ENCODE measurements at places on chromosomes 1 and 21.

- no peak for DNase-seq
Measured at GRCh38 chr21:15011967-15012366, 52.8 kb downstream of the NRIP1 start.

DNA sequence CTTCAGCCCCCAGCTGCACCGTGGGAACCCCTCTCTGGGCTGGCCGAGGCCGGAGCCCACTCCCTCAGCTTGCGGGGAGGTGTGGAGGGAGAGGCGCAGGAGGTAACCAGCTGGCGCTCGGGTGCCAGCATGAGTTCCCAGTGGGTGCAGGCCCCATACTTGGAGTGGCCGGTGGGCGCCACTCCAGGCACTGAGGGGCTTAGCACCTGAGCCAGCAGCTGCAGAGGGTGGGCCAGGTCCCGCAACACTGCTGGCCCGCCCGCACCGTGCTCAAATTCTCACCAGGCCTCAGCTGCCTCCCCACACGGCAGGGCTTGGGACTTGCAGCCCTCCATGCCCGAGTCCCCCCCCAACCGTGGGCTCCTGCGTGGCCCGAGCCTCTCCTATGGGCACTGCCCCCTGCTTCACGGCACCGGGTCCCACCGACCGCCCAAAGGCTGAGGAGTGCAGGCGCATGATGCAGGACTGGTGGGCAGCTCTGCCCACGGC, 47.2 kb downstream of the LRRC53 start:
- DNase-seq: no peak

DNA sequence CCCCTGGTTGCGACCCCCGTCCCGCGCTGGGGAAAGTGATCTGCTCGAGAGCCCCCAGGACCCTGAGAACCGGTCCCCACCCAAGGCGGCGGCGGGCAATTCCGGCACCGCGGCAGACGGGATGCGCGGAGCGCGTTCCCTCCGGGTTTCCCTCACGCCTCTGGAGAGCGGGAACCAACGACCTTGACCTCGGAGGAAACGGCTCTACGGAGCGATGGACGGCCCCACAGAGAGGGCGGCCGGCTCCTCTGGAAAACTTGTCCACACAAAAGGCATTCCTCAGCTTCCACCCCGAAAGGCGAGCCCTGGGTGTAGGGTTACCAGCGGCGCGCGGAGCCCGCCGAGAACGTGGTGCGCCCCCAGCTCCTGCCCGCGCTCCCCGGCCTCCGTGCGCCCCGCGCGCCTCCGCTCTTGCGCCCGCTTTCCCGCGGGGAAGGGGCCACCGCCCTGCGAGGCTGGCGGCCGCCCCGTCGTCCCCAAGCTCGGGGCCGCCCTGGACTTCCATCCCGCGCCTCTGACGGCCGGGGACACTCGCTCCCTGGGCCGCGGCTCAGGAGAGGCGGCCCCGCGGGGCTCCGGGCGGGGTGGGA, 391 bp upstream of the KIAA1614 start:
- DNase-seq: no peak

DNA sequence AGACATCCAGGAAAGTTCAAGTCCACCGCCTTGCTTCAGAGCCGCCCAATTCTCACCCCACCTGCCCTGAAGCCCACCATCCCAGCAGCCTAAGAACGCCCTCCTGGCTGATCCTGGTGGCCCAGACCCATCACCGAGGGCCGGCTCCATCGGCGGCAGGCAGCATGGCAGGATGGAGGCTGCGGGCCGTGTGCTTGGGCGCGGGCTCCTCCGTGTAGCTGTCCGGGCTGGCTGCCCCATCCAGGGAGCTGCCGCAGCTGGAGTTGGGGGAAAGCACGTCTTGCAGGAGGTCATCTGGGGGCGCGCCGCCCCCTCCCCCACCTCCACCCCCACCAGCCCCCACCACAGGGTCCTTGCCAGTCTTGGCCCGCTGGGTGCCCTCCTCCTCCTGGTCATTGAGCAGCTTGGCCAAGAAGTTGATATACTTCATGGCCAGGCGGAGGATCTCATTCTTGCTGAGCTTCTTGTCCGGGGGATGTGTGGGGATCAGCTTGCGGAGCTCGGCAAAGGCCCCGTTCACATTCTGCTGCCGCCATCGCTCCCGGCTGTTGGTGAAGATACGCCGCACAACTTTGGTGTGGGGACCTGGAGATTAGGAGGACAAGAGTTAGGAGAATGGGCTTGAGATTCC, 12.3 kb downstream of the TAL1 start:
- no peak for DNase-seq

- DNase-seq: no peak
Measured at GRCh38 chr1:8858888-8859706, 19.4 kb downstream of the ENO1 start.

DNA sequence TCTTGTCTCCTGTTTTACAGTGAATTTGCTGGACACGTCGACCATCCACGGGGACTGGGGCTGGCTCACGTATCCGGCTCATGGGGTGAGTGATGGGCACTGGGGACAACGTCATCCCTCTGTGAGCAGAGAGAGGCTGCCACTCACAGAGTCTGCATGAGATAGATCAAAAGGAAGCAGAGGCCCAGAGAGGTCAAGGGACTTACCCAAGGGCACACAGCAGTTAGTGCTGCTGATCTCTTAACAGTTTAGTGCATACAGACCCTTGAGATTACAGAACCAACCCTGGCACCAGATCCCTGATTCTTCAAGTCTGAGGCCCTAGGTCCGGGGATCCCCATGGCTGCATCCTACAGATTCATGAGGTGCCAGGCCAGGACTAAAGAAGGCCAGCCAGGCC, 6.0 kb downstream of the EPHA8 start:
- DNase-seq: no peak

GRCh38 chr1:89728381-89728780, 92.5 kb upstream of the LRRC8D start:
- no peak for DNase-seq

DNA sequence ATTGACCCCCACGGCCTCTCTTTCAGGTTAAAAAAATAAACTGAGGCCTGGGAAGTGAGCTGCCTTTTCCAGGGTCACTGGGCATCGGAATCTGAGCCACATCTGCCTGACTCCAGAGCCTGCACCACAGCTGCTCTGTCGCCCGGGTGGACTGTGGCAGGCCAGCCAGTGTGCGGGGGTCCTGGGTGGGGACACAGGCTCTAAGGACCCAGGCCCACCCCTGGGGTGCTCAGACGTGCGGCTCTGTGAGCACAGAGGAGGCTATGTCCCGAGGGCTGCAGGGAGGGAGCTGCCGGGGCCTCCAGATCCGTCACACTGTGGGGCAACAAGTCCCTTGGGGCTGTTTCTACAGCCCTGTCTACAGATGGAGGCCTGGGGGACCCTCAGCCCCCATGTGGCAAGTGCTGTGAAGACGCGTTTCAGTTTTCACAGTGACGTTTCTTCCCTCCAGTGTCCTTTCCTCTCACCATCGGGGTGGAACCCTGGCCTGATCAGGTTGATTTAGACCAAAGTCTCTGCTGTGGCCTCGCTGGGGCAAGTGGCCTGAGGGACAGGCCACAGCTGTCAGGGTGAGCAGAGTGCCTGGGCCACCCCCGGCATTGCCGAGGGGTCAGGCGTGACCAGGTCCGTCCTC, 39.2 kb upstream of the ACTRT2 start:
- no peak for DNase-seq

DNA sequence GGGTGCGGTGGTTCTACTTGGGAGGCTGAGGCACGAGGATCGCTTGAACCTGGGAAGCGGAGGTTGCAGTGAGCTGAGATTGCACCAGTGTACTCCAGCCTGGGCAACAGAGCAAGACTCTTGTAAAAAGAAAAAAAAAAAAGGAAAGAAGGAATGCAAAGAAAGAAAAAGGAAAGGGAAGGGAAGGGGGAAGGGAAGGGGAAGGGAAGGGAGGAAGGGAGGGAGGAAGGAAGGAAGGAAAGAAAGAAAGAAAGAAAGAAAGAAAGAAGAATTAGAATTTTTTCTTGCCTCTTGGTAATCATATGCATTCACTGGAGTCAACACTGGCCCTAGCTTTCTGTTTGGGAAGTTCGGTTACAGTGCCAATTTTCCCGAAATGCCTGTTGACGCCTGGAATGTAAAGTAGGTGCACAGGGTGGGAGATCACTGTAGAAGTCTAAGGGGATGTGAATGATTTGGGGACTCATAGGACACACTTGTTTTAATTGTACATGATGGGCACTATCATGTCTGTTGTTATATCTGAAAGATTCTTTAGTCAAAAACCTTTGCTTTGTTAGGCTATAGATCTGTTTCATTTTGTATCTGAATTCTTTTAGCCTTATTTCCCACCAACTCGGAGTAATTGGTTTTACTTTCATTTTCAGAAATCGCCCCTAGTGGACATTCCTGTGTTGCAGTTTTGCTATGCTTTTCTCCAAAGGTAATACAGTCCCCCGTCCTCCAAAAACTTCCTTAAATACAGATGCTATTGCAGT, 59.8 kb upstream of the MORC3 start:
- no peak for DNase-seq

GRCh38 chr1:155966750-155967149, 11.6 kb downstream of the ARHGEF2 start:
- DNase-seq: no peak

GRCh38 chr21:45632160-45632559, 11.4 kb upstream of the PCBP3 start:
- DNase-seq: no peak

DNA sequence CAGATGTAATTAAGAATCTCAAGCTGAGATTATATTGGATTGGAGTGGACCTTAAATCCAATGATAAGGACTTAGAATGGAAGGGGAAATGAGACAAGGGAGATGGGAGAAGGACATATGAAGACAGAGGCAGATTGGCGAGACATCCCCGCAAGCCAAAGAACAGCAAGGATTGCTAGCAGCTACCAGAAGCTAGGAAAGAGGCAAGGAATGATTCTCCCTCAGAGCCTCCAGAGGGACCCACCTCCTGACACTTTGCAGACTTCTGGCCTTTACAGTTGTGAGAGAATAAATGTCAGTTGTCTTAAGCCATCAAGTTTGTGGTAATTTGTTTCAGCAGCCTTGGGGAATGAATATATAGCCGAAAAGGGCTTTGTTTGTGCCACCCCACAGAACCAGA, 20.7 kb downstream of the METTL13 start:
- no peak for DNase-seq

DNA sequence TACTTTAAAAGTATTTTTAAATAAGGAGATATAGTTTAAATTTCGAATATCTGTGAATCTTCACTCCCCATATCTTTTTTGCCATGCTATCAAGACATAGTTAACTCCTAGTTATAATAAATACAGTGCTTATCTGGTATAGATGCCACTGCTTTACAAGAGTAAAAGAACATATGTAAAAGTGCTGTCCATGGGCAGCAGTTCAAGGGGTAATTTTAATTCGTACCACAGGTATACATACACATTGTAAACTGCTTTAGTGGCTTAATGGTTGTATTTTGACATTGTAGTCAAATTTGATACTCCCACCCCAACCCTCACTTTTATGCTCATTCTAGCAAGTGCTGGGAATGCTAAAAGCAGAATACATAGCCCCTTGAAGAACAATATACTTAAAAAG, 18.6 kb downstream of the POU2F1 start:
- DNase-seq: no peak

GRCh38 chr21:28444557-28444956, 548.1 kb downstream of the LTN1 start:
- no peak for DNase-seq

DNA sequence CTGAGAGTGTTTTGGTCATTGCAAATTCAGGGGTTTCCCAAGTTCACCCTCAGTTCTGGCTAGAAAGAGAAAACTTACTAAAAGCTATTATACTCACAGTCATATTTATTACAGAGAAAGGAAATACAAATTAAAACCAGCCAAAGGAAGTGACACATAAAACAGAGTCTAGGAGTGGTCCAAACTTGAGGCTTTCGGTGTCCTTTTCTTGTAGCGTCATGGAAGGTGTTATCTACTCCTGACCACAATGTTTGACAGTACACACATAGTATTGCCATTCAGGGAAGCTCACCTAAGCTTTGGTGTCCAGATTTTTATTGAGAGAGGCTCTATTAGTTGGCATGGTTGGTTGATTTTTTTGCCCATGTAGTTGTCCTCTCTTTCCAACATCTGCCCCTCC, 59.0 kb downstream of the SLC35A3 start:
- DNase-seq: no peak

DNA sequence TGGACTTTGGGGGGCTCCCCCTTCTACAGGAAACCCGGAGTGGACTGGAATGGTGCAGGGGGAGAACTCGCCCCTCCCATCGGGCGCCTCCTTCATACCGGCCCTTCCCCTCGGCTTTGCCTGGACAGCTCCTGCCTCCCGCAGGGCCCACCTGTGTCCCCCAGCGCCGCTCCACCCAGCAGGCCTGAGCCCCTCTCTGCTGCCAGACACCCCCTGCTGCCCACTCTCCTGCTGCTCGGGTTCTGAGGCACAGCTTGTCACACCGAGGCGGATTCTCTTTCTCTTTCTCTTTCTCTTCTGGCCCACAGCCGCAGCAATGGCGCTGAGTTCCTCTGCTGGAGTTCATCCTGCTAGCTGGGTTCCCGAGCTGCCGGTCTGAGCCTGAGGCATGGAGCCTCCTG, at the start of gene TNFRSF14:
Gene TNFRSF14, plus strand, starts transcription at position 95 of the 401 bp plus-strand sequence. Its CDS starts 294 bp downstream, at position 389.
- DNase-seq: peak; percentile 57

- no peak for DNase-seq
Measured at GRCh38 chr1:6103854-6104530, 58.3 kb downstream of the KCNAB2 start.

DNA sequence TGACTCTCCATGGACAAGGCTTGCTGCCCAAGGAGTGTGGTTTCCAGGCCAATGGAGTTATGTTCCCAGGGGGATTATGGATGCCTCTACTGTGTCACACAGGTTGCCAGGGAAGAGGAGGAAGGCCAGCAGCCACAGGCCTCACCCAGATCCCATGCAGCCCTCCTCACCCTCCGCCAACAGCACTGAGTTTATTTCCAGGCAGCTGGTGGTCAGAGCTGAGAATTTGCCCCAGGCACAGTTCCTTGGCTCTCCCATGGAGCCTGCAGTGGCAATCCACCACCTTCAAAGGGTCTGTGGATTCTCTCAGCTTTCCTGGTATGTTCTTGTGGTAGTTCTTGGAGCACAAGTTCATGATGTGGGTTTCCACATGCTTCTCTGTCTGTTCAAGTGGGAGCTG, 79.2 kb downstream of the NTNG1 start:
- no peak for DNase-seq

DNA sequence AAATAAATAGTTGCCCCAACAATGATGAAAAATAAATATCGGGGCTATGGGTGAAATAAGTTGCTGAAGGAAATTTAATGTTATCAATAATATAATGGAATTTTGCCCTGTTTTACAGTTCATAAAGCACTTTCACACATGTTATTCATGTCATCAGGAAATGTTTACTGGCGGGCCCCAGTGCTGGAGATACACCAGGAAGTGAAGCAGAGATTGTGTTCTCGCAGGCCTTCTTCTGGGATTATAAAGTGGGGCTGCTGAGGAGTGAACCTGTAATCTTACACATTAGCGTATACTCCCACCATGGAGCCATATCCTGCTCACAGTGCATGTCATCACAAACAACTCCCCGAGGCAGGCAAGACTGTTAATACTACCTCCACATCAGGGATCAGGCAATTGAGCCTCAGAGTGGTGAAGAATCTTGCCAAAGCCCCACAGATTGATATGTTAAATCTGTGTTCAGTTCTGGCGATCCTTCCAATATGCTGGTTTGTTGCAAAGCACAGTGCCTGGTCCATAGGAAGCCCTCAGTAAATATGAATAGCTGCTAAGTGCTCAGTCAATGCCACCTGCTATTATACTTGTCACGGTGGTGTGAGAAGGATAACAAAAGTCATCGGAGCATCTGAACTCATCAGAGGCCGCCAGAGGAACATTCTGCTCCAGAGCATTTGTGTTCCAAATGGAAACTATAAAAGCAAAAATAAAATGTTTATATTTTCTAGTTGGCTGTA, 104.4 kb upstream of the UBE2U start:
- no peak for DNase-seq

GRCh38 chr21:29749957-29750356, 189.8 kb downstream of the GRIK1 start:
- no peak for DNase-seq

- DNase-seq: no peak
Measured at GRCh38 chr1:83781667-83782066, 217.3 kb downstream of the TTLL7 start.

All from stimulated activated CD4-positive, alpha-beta T cell treated with anti-CD3 and anti-CD28 coated beads, Interleukin-15, amount 100 ng/mL, for 1 hour (primary cell).